ENCODE measurements at places on chromosomes 4 and X.
A peak's percentile ranks its signal among the peaks of the same experiment; 100 is the strongest.

DNA sequence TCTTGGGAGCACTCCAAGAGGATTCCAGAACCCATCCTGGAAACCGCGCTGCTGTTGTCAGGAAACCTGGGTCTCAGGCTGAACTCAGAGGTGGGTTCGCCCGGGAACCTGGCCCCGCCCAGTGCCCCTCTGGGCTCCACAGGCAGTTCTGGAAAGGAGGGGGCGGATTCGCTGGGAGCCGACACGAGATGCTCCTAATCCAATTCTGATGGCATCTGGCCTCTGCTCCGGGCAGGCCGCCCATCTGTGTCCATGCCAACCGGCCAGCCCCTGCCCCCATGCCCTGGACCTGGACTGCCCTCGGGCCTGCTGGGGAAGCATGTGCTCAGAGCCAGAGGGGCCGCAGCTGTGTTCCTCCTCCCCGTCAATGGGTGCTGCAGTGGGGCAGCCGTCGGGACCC, 21.0 kb downstream of the ATP2B3 start:
- no peak for DNase-seq

- no peak for DNase-seq
Measured at GRCh38 chr4:26361297-26361696, 40.5 kb downstream of the RBPJ start.

DNA sequence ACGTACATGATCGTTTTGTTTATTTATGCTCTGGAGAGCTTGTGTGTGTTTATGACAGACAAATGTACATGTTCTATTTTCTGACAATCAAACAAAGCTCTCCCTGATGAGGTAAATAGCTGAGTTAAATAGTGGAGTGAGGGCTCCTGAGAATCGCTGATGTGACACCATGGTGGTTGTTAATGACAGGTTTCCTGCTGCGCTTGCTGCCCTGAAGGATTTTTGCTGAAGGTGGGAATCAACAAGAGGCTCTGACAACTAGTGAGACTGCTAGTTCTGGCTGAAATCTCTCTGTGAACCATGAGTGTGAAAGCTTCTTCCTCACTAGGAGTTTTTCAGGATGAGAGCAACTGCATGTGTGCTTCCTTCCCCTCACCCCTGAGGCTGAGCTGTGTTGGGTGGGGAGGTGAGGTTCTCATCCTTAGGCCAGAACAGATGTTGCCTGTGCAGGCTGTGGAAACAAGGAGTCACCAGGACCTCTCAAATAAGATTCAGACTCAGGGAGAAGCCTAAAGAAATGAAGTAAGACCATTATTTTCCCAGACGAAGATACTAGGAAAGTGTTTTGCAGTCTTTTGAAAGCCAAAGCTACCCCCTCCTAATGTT, 173.4 kb upstream of the JADE1 start:
- DNase-seq = no peak

- DNase-seq = no peak
Measured at GRCh38 chrX:9062641-9063040, 28.7 kb upstream of the FAM9B start.

DNA sequence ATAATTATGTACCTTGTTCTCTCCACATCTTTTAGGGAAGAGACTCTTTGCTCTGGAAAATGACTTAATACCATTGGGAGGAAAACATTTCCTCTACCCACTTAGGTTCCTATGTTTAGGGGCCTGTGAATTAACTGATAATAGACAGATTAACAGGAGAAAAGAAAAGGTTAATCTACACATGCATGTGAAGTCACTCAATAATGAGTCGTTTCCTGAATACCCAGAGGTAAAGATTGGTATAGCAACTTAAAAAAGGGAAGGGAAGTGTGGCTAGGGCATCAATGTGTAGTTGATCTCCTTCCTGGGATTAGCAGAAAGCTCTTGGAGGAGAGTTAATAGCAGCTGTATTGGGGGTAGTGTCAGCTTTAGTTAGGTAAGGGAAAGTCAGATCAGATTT, 419.5 kb upstream of the ATOH1 start:
- no peak for DNase-seq

GRCh38 chrX:119236623-119237561, 807 bp downstream of the PGRMC1 start:
- DNase-seq = no peak

DNA sequence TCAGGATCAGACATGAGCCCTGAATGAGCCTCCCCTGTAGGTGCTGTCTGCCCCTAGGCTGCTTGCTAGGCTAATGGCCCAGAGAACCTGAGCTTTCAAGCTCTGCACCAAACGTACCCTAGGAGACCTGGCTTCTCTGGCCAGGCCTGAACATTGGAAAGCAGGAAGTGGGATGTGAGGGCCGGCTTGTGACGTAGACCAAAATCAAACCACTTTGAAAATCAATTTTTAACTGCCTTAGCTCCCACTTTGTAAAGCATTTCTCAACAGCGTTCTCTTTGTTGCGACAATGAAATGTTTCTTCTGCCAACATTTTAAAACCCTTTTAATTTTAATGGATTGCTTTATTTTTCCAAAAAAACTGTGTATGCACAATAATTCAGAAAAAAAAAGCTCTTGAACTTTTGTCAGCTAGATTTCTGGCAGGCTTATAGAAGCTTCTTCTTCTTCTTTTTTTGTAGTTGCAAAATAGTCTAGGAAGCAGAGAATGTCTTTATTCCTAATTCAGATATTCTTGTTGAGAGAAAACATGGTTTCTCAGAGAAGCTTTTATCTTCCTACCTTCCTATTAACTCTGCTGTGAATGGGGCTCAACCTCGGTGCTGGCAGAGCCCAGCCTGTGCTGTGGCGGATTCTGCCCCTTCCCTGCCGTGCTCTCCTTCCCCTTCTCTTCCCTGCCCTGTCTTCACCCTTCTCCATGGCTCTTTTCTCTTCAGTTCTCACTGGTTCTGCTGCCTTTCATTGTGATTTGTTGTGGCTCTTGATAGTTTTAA, 145.2 kb upstream of the SFRP2 start:
- no peak for DNase-seq

DNA sequence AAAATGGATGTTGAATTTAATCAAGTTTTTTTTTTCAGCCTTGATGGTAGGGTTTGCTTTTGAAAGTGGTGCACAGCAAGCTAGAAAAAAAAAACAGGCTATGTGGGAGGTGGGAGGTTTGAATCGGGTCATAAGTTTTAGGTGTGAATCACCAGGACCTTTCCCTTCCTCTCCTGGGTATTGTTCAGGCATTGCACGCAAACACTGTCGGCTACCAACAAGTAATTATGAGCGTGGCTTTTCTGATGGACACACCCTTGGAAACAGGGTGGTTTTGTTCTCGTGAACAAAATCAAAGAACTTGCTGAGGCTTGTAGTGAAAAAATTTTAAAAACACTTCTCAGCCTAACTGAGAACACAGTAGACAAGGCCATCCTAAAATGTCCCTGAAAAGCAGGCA, 18.1 kb downstream of the PIR start:
- no peak for DNase-seq

GRCh38 chrX:22959204-22959920, 40.4 kb upstream of the DDX53 start:
- no peak for DNase-seq

- no peak for DNase-seq
Measured at GRCh38 chrX:77293331-77293995, 153.7 kb upstream of the FGF16 start.

DNA sequence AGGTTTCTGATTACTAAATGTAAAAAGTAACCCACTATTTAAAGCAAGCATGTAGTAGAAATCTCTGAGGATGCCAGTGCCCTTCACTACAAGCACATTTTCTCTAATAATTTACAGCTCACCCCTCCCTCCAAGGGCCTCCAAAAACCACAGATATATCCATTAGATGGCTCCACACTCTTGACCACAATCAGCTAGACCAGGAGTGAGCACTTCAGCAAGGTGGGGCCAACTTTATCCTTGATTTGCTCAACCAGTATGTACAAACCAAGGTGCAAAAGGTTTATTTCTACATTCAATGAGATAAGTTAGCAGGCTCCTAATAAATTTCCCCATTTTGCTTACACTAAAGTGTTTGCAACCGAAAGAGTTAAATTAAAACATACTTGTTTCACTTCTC, 35.8 kb downstream of the RFC1 start:
- DNase-seq = no peak

GRCh38 chrX:27163236-27163635, 299.9 kb downstream of the PPP4R3C start:
- DNase-seq = no peak

GRCh38 chr4:154490234-154490582, 1.4 kb downstream of the DCHS2 start:
- DNase-seq = no peak

GRCh38 chr4:104064646-104065577, 345.1 kb upstream of the TACR3 start:
- DNase-seq = peak; percentile 5

DNA sequence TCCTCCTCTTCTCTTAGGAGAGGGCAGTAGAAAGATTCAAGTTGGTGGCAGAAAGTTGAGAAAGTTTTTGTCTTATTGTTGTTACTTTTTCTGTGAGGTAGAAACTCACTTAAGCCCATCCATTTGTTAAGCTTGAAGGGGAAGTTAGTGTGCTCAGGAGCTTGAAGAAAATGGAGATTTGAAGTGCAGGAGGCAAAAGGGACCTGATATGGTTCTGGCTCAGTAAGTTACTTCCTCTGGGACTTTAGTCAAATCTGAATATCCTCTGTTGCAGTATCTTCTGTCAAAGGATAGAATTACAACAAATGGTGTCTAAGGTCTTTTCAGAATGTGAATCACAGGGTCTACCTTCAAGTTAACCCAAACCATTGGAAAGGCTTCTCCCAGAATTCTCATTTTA, 46.2 kb downstream of the CXCL13 start:
- no peak for DNase-seq
